Activated T-helper 1 cell treated with Interleukin-2 at 50 U/mL for 16 hours (primary cell): ENCODE measurements at places on chromosomes 6 and 20.

- DNase-seq, result no peak
Measured at GRCh38 chr6:137871291-137871690, 4.2 kb downstream of the TNFAIP3 start.

DNA sequence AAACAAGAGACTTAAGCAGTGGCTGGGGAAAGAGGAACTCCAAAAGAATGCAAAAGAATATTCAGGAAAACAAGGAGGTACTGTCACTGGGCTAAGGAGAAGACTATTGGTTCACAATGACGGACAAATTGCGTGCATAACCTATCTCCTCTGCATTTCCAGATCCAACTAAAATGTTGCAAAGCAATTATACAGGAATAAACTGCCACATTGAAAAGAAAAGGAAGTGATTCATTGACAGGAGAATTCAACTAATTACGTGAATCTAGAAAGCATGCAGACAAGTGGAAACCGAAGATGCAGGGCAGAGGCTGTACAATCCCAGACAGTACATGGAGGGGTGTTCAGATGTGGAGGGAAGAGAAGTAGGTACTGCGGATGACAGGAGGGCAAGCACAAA is 152.8 kb upstream of the RIPOR2 start:
- DNase-seq, result no peak

DNA sequence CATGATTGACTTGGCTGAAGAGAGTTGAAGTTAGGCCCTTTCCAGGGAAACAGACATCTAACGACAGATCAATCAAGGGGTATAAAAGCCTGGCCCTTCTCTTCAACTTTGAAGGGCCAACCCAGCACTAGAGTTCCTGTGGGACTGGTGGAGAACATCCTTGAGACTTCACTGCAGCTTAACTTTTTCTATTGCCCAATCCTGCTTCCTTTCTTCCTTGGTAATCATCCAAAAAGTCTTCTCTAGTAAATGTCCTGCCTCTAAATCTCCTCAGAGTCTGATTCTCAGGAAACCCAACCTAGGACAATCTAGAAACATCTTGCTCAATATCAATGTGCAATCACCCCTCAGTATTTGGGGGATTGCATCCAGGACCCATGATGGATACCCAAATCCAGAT is 1.9 kb downstream of the MKKS start:
- DNase-seq, result no peak

- DNase-seq, result no peak
Measured at GRCh38 chr6:41189967-41190366, 11.0 kb downstream of the TREML2 start.

DNA sequence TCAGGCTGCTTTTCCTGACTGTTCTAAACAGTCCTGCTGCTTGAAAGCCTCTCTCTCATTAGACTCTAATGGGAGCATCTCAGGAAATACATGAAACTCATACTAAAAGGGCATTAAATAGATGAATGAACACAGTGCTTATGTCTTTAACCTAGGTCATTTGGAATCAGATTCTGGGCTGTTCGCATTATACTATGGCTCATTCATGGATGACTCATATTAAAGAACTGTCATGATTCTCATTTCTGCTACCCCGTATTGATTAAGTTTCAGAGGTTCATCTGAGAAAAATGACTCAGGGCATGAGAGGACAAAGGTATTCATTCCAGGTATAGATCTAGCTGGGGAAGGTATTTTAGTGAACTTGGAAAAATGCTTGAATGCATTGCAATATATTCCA is 335.5 kb downstream of the GJA1 start:
- no peak for DNase-seq

GRCh38 chr6:151263967-151264366 is 24.2 kb downstream of the AKAP12 start:
- DNase-seq, result no peak

- no peak for DNase-seq
Measured at GRCh38 chr20:57207251-57207650, 59.2 kb downstream of the BMP7 start.

DNA sequence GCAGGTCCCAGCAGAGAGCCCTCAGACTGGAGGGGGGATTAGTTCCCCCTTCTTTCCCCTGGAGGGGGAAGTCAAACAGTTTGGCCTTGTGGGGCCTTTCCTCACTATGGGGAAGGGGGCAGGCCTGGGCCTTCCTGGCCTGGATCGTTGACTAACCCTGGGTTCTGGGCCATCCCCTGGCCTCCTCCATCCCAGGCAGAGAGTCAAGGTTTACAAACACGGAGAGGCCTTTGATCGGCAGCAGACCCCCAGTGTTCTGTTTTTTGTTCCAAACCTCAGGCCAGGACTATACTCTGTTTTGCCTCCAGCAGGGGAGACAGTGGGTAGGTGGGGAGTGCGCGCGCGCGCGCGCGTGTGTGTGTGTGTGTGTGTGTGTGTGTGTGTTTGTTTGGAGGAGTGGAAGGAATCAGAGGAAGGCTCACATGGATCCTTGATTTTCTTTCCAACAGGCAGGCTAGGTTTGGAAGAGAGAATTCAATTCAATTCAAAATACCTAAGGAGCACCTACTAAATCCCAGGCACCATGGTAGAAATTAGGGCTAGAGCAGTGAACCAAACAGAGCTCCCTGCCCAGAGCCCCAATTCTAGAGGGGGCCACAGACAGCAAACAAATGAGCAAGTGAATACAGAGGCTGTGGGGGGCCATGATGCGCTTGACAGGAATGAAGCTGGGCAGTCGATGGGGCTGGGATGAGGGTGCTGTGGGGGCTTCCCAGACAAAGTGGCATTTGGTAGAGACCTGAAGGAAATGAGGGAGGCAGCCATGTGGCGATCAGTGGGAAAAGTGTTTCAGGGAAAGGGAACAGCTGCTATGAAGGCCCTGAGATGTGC is 14.8 kb downstream of the TP53RK start:
- DNase-seq, result no peak

DNA sequence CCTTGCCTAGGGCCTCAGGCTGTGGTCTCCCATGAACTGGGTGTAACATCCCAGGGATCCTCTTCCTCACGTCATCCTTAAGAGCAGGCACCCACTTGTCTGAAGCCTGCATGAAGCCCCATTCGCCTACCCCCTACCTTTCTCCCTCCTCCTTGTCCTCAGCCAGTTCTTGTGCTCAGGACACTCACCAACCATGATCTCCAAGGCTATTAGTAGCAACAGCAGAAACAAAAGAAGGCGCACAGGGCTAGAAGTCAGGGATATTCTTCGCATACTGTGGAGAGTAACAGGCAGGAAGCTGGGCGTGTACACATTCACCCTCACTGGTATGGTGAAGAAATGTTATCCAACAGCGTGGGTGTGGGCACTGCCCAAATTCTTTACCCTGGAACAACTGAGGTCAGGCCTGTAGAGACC is 7.3 kb downstream of the RAET1E start:
- no peak for DNase-seq

GRCh38 chr6:87789198-87789899 is 87.3 kb upstream of the AKIRIN2 start:
- no peak for DNase-seq

DNA sequence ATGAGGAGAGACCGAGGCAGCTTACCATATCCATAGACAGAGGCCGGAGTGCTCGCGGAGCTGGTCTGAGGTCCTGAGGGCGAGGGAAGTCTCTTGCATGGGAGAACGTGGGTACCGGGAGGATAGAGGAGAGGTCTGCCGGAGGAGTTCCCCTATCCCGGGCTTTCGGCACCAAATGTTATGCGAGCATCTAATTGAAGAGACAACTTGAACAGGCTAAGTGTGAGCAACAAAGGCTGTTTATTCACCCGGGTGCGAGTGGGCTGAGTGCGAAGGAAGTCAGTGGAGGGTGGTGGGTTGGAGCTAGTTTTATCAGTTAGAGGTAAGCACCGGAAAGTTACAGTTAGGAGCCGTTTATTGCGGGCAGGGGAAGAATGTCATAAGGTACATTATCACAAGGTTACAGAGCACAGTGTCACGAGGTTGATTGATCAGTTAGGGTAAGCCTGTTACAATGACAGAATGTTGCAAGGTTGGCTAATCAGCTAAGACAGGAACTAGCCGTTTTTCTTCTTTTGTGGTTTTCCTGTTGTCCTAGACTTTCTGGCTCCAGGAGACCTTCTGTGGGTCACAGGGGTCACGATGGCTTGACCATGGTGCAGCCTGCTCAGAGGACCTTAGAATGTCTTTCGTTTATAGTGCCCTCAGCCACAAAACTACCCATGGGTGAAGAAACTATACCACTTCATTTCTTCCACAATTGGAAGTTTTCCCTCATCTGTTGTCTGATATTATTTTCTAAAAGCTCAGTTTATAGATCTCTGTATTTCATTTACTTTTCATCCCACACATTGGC is 746.0 kb upstream of the ADGRB3 start:
- no peak for DNase-seq

DNA sequence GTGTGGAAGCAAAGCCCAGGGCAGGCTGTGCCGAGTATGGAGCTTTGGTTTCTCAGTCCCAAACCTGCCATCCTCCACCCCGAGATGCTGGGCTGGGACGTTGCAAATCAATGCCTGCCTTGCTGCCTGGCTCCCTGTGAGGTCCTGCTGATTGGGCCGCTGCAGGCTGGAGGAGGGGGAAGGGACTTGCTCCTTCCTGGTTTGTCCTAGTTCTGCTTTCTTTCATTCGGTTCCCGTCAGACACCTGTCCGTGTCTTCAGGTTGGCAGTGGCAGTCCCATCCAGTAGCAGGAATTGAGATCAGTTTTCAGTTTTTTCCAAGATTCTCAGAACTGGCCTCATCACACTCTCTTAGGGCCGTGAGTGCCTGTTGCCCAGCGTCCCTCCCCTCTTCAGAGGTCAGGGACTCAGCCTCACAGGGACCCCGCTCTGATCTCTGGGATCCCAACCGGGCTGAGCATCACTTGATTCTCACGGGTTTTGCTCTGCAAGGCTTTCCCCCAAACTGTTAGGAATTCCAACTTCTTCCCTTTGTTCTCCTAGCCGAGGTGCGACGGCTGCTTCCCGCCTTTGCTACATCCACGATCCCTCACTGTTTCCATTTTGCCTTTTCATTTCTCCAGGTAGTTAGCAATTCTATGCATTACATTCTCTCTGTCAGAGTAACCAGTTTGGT is 24.2 kb upstream of the TAGAP start:
- no peak for DNase-seq

GRCh38 chr6:112366695-112367553 is 19.8 kb downstream of the RFPL4B start:
- DNase-seq, result no peak

DNA sequence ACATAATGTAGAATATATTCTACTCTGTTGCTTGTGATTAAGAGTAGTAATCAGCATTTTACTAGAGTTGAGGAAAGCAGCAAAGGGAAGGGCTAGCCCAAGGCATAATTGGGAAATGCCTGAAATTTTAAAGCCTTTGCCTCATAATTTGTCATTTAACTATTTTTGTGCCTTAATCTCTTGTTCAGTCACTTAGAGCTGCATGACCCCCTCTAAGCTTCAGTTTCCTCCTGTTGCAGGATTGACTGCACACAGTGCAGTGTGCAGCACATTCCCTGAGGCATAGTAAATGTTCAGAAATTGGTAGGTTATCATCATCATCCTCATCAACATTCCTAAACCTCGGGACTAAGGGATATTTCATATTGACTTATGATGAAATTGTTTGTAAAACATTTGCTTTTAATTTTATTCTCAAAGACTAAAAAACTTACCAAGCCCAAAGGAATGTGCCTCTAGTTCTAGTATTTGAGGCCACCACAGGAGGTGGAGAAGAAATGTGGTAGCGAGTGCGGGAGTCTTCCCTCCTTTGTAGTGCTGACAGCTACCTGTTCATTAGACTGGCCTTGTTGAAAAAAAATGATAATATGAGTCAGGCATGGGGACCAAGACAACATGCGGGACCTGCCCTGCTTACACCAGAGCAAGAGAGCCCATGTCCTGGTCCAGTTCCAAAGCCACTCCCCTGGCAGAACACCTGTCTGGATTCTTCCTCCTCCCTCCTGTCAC is 14.8 kb upstream of the TENT5A start:
- no peak for DNase-seq

- DNase-seq, result no peak
Measured at GRCh38 chr6:5764401-5764955, 242.2 kb downstream of the NRN1 start.

- DNase-seq, result no peak
Measured at GRCh38 chr6:106739387-106739786, 110.0 kb downstream of the QRSL1 start.

- no peak for DNase-seq
Measured at GRCh38 chr6:158500016-158500735, 59.7 kb upstream of the TMEM181 start.

DNA sequence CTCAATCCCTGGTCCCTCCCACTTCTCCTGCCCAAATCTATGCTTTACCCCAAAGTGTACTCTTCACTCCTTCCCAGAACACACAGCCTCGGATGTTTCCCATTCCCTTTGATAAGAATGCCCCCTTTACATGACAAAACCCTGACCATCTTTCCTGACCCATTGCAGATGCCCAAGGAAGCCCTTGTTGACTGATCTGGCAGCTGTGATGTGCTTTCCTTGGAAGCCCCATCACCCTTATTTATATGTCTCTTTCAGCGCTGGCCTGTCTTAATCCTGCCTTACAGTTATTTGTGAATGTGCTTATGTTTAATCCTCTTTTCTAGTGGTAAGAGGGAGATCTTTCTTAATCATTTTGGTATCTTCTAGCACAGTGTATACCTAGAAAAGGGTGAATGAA is 523.1 kb downstream of the CD83 start:
- no peak for DNase-seq

DNA sequence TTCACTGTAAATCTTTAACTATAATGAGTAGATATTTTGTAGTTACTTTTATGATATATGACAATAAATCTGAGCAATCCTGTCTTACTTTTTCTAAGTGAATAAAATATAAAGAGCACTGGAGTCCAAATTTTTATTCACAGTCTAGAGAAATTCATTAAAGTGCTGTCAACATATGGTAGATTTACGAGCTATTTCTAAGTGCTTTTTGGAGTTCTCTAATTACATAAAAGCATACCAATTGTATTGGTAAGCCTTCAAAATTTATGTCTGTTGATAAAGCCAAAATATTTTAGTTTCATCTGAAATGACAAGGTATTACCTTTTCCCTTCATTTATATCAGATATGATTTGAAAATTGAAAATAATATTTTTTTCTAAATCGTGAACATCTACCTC is 75.4 kb downstream of the MAN1A1 start:
- DNase-seq, result no peak

DNA sequence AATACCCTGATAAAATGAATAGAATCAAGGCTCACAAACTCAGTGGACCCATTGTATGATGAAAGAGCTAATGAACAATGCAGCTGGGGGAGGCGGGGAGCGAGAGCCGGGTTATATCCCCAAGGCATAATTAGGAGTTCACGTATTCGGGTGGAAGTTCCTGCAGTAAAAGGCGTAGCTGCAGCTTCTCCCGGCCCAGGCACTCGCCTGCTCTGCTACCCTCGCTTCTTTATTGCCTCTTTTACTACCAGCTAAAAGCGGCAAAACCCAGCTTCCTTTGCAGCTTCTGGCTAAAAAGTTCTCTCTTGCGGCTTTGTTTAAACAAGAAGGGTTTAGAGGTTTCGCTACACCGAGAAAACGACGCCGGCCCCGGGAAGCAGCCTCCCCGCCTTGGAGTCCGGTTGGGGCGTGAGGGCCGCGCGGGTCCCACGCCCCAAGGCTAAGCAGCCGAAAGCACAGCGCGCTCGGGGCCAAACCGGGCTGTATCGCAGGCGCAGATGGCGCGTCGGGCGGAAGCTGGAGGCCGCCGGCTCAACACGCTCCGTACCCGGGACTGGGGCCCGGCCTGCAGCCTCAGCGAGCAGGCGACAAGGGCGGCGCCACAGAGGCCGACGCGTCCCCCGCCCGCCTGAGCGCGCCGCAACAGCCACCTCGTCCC is 1.6 kb downstream of the ZBTB2 start:
- no peak for DNase-seq
